ENCODE measurements at places on chromosomes 12 and 14. TPM values are rescaled to one million over a fixed set of nuclear protein-coding genes. Genes with fewer than 3 reads are reported as not detected.
A peak's percentile ranks its signal among the peaks of the same experiment; 100 is the strongest.

GRCh38 chr14:89162586-89162985 is 254.4 kb downstream of the FOXN3 start:
- DNase-seq: no peak

The LTBP2 gene
- 3.5 TPM for polyA plus RNA-seq

DNA sequence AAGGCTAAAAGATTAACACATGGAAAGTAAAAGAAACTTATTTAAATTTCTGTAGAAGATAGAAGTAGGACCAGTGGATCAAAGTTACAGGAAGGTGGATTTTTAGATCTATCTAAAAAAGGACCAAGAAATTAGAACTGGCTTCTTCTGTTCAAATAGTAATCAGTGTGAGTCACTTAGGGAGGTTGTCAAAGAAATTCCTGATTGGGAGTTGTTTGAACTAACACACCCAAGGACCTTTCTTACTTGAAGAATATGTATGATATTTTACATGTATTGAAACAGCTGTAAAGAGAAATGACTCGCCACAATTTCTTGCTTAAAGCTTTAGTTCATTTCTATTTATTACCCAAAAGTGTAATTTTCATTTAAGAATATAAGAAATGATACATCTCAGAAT is 256.9 kb downstream of the RAD51B start:
- DNase-seq: peak; percentile 21

DNA sequence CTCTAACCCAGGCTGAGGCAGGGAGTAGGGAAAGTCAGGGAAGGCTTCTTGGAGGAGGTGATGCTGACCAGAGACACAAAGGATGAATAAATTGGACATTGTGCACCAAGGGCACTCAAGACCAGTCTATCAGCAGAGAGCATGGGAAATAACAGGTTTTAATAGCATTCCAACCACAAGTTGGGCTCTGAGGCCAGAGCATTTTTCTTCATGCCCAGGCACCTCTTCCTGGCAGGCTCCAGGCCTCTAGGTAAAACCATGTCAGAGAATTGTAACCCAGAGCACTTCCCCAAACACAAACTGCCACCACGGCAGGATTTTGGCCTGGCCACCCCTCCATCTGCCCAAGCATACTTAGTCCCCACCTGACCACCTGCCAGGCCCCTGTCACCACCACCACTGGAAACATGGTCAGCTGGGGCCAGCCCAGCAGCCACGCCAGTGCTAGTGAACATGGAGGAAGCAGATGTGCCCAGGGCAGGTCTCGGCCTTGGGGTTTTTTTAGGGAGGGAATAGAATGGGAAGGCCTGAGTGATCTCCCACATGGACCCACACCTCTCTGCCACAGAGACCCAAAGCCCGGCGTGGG is 22.7 kb downstream of the LTBP2 start:
- no peak for DNase-seq

The ANKRD33 gene
- 0.06 TPM for polyA plus RNA-seq

DNA sequence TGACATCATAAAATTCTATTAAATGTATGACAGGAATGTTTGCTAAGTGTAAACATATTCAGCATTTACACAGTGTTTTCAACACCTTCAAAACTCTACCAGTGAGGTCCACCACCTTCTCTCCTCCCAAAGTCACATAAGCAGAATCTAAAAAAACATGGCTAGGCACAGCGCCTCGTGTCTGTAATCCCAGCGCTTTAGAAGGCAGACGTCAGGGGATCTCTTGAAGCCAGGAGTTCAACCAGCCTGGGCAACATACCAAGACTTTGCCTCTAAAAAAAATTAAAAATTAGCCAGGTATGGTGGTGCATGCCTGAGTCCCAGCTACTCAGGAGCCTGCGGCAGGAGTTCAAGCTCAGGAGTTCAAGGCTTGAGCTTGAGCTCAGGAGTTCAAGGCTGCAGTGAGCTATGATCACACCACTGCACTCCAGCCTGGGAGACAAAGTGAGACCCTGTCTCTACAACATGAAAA is 30.0 kb downstream of the NUMB start:
- peak; percentile 72 for DNase-seq

- DNase-seq: no peak
These were observed 12.0 kb downstream of the CFAP73 start for GRCh38 chr12:113161415-113162016.

DNA sequence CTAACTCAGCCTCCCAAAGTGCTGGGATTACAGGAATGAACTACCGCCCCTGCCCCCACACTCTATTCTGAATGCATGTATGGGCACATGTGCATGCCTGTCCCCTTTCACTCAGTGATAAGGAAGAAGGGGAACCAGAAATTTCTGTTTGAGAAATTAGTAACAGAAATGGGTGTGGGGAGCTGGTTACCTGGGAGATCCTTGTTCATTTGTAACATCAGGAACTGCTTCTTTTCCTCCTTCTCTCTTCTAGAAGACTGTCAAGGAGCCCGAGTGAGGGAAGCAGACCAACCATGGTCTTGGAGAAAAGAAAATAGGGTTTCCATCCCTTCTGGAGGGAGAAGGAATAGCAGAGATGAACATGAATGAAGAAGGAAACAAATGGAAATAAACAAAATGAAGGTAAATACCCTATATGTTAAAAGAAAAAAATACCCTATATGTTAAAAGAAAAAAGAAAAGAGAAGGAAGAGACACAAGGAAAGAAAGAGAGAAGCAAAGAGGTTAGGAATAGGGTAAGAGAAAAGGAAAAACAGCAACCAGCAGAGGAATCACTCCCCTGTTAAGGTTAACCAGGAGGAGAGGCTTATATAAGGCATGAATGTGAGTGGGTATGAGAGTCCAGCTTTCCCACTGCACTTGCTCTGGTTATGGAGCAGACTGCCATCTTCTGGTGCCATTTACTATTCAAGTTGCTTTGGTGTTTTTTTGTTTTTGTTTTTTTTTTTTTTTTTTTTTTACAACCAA is 3.3 kb downstream of the PPP1R3E start:
- DNase-seq: peak; percentile 54

The SYNDIG1L gene
- 0.10 TPM for polyA plus RNA-seq

DNA sequence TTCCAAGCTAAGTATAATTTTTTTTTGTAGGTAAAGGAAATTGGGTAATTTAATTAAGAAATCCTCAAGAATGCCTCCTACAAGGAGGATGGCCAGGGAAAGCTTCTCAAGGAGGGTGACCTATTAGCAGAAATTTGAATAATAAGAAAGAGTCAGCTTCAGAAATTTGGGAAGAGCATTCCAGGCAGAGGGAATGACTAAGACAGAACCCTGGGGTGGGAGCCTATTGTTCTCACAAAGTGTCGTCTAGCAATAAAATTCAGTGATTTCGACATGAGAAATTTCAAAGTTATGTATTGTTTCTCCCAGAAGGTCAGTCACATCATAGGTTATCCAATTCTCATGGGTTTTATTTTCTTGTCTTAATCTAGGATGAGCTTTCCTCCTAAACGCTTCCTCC is 1168.4 kb downstream of the AACS start:
- DNase-seq: no peak
